ENCODE measurements at places on chromosomes 11 and 22.
A peak's percentile ranks its signal among the peaks of the same experiment; 100 is the strongest.

GRCh38 chr11:119371778-119372182 lies 9.7 kb downstream of the USP2 start:
- DNase-seq: no peak

DNA sequence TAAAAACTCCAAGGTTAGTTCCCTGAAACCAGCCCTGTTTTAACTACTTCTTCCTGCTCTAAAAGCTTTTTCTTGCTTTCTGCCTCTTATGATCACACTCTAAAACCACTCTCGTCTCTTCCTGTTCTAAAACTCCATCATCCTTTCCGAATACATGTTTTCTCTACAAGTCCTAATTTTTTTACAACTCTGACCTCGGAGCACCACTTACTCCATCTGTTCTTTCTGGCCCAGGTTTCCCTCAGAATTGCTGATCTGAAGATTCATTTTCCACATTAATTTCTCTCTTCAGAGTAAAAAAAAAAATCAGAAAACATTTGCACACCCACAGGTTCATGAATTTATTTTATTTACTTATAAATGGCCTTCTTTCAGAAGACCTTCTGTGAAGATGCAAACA lies 265.7 kb upstream of the CADM1 start:
- DNase-seq: no peak

GRCh38 chr11:95764267-95764898 lies 25.2 kb downstream of the FAM76B start:
- peak; percentile 40 for DNase-seq

DNA sequence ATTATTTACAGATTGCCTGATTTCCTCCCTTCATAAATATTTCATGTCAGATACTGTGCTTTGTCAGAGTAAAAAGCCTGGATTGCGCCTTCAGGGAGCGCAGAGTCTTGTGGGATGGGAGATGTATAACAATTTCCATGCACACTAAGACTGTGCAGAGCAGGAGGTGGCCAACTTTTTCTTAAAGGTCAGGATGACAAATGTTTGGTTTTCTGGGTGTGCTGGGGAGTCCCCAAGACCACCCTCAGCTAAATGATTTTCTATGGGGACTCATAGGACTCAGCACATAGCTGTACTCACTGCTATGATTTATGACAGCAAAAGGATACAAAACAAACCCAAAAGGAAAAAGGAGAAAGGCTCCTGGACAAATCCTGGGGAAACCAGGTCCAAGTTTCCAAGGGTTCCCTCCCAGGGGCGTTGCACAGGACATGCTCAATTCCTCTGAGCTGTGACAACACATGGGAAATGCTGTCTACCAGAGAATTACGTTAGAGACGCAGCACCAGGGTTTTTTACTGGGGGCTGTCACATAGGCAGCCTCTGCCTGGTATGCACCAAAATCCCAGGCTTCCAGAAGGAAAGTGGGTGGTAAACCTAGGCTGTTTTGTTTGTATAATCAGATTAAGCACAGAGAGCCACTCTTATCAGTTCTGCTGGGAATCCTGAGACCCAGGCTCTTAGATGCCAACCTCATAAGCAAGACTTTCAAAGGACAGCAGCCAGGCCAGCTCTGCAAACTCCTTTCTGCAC lies 59.1 kb downstream of the CSNK2A3 start:
- DNase-seq: no peak

- DNase-seq: no peak
Observed at GRCh38 chr11:118914178-118914918, 11.4 kb downstream of the BCL9L start.

- DNase-seq: no peak
Observed at GRCh38 chr22:38989466-38989865, 7.3 kb downstream of the APOBEC3B start.

DNA sequence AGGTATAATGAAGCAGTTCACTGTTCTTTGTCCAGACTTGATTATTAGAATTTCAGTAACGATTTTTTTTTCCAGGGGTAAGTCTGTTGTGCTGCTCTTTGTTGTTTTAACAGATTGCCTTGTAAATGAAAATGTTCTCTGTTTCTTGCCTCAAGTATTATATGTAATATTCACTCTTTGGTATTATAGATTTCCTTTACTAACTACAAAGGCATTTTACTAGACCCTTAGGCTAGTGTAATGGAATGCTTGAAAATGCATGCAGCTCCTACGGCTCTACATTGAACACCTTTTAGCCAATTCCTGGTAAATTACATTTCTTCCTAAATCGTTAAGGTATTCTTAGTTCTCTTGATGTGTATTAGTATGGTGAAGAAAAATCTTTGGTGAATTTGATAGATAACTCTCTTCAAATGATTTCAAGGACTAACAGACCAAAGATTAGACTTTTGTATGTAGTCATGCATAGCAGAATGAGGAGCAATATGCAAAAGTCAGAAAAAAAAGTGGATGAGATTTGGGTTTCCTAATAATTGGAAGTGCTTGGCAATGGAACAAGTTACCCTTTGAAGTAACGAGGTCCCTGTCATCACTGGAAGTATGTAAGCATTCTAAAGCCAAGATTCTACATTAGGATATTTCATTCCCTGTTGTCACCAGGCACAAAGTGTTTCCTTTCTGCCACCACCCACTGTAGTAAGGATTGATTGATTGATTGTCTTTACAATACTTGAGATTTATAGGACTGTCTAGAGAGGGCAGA lies 113.1 kb downstream of the DBX1 start:
- no peak for DNase-seq

DNA sequence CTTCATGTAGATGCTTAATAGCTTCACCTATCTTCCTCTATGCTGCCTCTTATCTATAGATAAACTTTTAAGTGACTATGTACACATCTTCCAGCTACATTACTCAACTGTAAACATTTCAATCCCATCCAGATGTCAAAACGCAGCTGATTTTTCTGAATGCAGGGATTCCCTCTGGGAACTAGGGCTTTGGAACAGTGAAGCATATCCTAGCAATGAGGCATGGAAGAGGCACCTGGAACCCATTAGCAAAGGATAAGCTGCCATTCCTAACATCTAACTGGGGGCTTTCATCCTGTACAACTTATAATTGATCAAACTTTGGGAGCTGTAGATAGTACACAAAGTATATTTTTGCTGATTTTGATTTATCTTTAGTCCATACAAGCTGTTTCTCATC lies 40.8 kb upstream of the OPCML start:
- no peak for DNase-seq

DNA sequence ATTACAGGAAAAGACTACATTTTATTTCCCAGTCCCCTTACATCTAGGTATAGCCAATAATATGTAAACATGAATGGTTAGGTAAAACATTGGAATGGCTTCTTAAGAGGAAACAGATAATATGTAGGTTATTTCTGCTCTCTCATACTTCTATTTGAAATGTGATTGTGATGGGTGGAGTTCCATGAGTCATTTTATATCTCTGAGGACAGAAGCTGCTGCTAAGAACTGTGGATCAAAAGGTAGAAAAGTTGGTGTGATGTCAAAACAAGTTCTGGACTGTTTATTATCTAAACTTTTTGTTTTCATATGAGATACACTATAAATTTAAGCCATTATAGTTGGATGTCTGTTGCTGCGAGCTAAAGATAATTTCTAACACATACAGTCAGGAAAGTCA lies 799.4 kb upstream of the TENM4 start:
- no peak for DNase-seq

DNA sequence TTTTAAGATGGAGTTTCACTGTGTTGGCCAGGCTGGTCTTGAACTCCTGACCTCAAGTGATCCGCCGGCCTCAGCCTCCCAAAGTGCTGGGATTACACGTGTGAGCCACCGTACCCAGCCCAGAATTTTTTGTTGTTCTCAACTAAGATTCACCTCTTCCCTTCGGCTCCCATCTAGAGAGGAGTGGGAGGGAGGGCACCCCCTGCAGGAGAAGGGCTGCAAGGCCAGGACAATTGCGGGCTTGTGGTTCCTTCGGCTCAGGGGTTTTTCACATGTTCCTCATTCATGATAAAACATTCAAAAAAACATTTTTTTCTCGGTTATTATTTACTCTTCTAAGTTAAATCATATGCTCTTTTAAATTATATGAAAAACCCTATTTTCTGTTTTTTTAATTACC lies 201.1 kb upstream of the LRRC4C start:
- no peak for DNase-seq

- no peak for DNase-seq
Observed at GRCh38 chr11:105610871-105611571, 1.1 kb downstream of the GRIA4 start.

GRCh38 chr11:120608061-120608460 lies 96.5 kb downstream of the GRIK4 start:
- DNase-seq: no peak

DNA sequence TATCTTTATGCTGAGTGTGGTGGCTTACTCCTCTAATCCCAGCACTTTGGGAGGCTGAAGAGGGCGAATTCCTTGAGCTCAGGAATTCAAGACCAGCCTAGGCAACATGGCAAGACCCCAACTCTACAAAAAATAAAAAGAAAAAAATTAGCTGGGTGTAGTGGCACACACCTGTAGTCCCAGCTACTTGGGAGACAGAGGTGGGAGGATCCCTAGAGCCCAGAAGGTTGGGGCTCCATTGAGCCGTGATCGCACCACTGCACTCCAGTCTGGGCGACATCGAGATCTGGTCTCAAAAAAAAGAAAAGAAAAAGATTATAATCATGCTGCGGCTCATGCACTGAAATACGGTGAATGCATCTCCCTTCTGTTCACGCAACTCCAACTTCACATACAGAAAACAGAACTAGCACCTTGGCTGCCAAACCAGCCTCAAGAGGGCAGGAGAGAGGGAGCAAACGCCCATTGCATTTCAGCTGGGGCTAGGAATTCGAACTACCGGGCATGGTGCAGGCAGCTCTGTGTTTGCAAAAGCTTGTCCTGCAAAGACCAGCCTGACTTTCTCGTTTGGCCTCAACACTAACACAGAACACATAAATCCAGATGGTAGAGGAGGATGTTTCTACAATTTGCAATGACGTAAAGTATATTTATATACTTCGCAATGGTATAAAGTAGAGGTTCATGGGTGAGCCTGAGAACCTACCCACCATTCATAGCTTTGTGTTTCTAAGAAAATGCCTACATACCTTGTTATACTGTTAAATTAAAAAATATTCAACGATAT lies 6.3 kb upstream of the SYNGR1 start:
- DNase-seq: peak; percentile 67

DNA sequence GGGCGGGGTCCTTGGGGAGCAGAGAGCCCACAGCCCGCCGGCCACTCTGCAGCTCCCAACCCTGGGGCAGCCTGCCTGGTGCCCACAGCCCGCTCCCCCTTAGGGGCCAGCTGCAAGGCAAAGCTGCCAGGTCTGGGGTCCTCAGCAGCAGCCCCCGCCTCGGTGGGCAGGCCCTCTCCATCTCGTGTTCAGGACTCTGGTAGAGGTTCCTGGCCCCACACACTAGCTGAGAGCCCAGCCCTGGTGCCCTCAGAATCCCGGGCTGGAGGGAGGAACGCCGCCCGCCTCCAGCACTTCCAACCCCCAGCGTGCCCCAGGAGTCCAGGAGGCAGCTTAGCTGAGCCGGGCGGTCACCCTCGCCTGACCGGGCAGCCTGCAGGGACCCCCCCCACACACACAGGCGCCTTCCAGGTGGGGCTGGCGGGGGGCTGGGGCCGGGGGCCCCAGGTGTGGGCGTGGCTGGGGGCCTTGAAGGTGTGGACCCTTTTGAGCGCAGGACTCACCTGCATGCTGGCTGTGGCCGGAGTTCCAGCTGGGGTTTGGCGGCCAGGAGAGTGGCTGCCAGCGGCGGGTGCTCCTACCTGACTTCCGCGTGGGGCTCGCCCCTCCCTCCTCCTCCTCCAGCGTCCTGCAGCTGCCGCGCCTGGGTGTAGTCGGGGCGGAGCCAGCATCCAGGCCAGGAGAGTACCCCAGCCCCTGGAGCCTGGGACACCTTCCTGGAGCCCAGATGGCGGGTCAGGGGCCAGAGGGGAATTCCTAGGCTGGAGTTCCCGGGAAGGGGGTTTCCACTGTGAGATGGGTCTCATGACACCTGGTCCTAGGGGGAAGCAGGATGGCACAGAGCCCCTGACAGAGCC lies at the start of gene ANO9:
Gene ANO9 (minus strand): TSS at position 594 of the 857 bp plus-strand sequence. CDS start 85 bp downstream, at position 509.
- peak; percentile 28 for DNase-seq

DNA sequence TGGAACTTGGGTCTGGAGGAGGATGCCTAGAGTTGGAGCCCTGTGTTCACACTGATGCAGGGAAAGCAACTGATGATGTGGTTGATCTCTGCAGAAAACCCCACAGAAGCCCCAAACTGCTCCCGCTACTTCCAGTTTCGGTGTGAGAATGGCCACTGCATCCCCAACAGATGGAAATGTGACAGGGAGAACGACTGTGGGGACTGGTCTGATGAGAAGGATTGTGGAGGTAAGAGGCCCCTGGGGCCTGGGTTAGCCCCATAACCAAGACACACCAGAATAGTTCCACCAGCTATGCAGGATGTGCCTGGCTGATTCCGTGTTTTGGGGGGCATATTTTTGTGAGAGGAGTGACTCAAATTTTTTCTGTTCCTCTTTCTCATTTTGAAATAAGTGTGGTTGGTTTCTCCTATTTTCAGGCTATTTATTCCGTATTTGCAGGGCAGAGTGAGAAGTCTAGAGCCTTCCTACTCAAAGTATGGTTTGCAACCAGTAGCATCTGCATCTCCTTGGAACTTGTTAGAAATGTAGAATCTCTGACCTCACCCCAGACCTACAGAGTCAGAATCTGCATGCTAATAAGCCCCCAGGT lies 137.3 kb upstream of the SORL1-AS1 start:
- no peak for DNase-seq

- no peak for DNase-seq
Observed at GRCh38 chr11:9250139-9250582, 15.0 kb downstream of the DENND5A start.

All from SHP77 (cell line).